Spinal cord (tissue), 10 donors: ENCODE measurements at places on chromosomes 2 and 18.
A peak's percentile ranks its signal among the peaks of the same experiment; 100 is the strongest.

DNA sequence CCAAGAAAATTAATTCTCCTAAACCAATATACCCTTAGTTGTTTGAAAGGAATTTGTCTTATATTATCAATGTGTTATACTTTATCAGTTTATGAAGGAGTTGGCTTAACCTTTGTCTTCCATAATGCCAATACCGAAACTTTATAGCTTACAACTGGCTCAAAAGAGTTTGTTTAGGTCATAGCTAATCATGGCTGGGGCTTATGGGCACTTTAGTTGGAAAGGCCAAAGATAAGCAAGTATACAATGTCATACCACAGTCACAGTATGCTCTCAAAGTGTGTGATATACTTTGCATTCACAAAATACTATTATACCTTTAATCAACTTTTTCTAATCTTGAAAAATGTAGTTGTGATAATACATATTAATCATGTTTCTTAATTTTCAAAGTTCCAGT is 2.3 kb downstream of the KLHL41 start:
- no peaks in the 10 kb centered on the region for H3K36me3 ChIP-seq
- no peak overlapping the region for H3K27ac ChIP-seq
- H3K4me1 ChIP-seq = no peaks in the 10 kb centered on the region
- H3K4me3 ChIP-seq = no peak overlapping the region
- DNase-seq = no peak
- no peaks in the 10 kb centered on the region for H3K27me3 ChIP-seq

DNA sequence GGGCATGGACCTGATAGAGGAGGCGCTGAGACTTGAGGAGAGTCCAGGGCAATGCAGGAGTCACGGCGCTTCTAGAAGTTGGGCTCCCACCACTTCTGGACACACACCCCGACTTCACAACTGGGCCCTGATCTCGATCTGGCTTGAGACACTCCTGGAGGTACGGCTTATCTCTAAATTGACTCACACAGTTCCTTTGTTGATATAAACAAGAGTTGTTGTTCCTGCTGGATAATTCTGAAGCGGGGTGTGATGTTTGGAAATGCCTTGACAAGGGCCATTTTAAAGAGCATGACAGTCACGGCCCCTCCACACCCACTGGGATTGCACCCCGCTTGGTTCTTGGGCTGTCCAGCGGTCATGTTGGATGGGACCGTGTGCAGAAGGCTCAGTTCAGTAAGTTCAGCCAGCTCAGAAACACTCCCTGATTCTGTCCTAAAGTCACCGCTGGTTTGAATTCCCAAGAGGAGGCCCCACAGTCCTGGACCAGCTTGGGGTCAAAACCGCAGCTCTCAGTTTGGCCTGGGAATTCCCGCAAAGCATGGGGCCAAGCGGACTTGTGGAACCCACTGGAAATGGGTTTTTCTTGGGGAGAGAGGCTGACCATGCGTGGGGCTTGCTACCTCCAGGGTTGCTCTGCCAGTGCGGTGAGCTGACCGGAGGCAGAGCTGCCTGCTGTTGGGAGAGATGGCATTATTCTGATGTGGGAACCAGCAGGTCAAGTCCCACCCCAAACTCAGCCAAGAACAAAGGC is 9.3 kb upstream of the NEU2 start:
- no peaks in the 10 kb centered on the region for H3K27me3 ChIP-seq
- no peaks in the 10 kb centered on the region for H3K36me3 ChIP-seq
- H3K4me1 ChIP-seq = no peaks in the 10 kb centered on the region
- DNase-seq = no peak

DNA sequence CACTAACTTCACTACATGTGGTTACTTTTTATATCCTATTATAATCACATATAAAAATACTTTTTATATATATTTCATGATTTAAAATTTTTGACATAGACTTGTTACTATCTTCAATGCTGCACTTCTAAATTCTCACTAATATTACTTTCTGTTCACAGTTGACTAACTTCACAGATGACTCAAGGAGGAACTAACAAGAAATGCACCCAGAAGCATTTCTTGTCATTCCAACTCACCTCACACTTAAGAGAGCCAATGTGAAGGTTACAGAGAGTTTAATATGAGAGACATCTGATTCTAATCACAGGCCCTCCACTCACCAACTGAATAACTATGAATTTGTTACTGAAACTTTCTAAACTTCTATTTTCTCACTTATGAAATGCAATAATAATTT is 399.8 kb upstream of the SLC8A1 start:
- H3K27me3 ChIP-seq = no peaks in the 10 kb centered on the region
- no peak overlapping the region for H3K27ac ChIP-seq
- no peaks in the 10 kb centered on the region for H3K36me3 ChIP-seq
- no peak for DNase-seq

GRCh38 chr18:59768409-59768808 is 71.2 kb upstream of the CCBE1 start:
- no peaks in the 10 kb centered on the region for H3K27me3 ChIP-seq
- H3K4me1 ChIP-seq = no peaks in the 10 kb centered on the region
- H3K4me3 ChIP-seq = no peak overlapping the region
- DNase-seq = no peak
- H3K27ac ChIP-seq = no peak overlapping the region

- H3K4me1 ChIP-seq = no peaks in the 10 kb centered on the region
- H3K27me3 ChIP-seq = no peaks in the 10 kb centered on the region
- no peaks in the 10 kb centered on the region for H3K36me3 ChIP-seq
- no peak overlapping the region for H3K4me3 ChIP-seq
Measured at GRCh38 chr18:24546307-24546706, 85.9 kb downstream of the HRH4 start.

DNA sequence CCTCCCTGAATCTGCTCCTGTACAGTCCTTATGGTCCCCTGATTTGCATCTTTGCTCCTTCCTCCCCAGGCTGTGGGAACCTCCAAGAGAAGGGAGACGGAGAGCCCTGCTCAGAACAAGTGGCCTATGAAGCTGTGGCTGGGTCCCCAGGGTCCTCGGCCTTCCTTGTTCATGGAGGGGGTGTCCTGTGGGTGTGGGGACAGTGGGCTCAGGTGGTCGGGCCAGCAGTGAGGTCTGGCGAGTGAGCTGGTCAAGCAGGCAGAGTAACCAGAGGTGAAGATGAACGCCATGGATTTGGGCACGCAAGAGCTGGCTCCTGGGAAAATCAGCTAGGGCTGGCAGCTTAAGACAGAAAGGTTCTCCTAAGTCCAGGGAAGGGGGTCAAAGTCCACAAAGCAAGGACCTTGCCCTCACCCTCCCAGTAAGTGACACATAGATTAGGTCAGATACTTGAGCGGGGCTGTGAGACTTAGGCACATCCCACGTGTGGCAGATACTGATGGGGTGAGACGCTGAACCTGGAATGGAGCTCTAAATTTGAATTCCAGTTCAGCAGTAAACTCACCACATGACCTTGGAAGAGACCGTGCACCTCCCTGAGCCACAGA is 24.8 kb downstream of the GNLY start:
- DNase-seq = no peak
- no peaks in the 10 kb centered on the region for H3K36me3 ChIP-seq
- no peaks in the 10 kb centered on the region for H3K27me3 ChIP-seq
- H3K4me3 ChIP-seq = no peak overlapping the region
- H3K4me1 ChIP-seq = no peaks in the 10 kb centered on the region

GRCh38 chr18:73986711-73987110 is 160.9 kb downstream of the FBXO15 start:
- H3K4me3 ChIP-seq = no peak overlapping the region
- H3K27ac ChIP-seq = no peak overlapping the region
- no peaks in the 10 kb centered on the region for H3K4me1 ChIP-seq
- H3K36me3 ChIP-seq = no peaks in the 10 kb centered on the region
- peak; percentile 29 for DNase-seq

DNA sequence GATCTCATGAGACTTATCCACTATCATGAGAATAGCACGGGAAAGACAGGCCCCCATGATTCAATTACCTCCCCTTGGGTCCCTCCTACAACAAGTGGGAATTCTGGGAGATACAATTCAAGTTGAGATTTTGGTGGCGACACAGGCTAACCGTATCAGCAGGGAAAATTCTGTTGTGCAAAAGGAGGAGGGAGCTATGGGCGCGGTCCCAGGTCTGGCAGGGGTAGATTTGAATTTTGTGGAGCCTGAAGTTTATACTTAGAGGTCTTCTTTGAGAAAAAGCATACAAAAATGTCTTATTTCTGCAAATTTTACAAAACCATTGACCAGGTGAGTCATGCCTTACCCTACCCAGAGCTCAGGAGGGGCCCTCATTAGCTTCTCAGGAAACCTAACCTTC is 36.6 kb downstream of the SLC4A3 start:
- H3K36me3 ChIP-seq = no peaks in the 10 kb centered on the region
- no peak for DNase-seq
- no peak overlapping the region for H3K4me3 ChIP-seq
- H3K4me1 ChIP-seq = peaks cover 4% of the 10 kb centered on the region
- H3K27ac ChIP-seq = no peak overlapping the region
- no peaks in the 10 kb centered on the region for H3K27me3 ChIP-seq

DNA sequence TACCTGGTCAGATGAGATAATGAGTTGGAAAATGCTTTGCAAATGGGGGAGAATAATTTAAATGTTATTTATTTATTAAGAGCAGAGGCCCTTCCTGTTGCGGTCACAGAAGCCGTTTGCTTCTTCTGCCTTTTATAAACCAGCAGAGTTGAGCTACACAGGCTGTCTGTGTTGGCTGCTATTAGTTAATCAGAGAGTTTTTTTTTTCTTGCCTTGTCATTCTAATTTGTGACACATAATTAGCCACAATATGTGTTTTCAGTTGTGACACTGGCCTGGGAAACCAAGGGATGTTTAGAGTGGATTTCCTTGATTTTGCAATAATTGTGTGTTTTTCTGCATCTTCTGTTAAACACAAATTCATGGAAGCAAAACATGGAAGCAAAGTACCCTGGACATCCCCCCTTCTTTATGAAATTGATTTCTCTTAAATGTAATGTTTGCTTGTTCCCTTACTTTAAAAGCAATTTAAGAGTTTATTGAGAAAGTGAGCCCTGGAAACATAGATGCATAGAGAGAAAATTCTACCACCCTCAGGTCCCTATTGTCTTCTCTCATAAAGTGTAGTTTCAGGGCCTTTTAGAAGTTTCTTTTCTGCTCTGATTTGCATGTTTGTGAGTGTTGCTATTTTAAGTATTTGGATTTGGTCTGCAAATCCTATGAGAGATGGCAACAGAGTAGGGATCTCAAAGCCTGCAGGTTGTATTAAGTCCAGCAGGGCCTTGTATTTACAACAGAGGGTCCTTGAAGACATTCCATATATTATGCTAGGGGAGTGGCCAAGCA is 22.8 kb upstream of the IL37 start:
- no peaks in the 10 kb centered on the region for H3K4me1 ChIP-seq
- H3K36me3 ChIP-seq = no peaks in the 10 kb centered on the region
- H3K27me3 ChIP-seq = no peaks in the 10 kb centered on the region
- no peak for DNase-seq
- H3K27ac ChIP-seq = no peak overlapping the region

- no peak overlapping the region for H3K4me3 ChIP-seq
Measured at GRCh38 chr2:11778416-11778815, 32.0 kb downstream of the LPIN1 start.

- H3K36me3 ChIP-seq = peaks cover 51% of the 10 kb centered on the region
- DNase-seq = peak; percentile 92
- H3K4me1 ChIP-seq = peaks cover 31% of the 10 kb centered on the region
- H3K27ac ChIP-seq = peak within 1 kb of the TSS; percentile 98
- no peaks in the 10 kb centered on the region for H3K27me3 ChIP-seq
Measured at GRCh38 chr2:219176818-219177551, at the start of gene CNPPD1. Gene CNPPD1 (minus strand): TSS chr2:219176925. CDS start chr2:219176828, 97 bp downstream.

GRCh38 chr18:2906704-2907549 is 60.1 kb downstream of the EMILIN2 start:
- H3K27ac ChIP-seq = peak overlapping the region; percentile 25
- peaks cover 12% of the 10 kb centered on the region for H3K27me3 ChIP-seq
- H3K4me1 ChIP-seq = peaks cover 21% of the 10 kb centered on the region
- peaks cover 19% of the 10 kb centered on the region for H3K36me3 ChIP-seq
- H3K4me3 ChIP-seq = peak overlapping the region; percentile 45
- no peak for DNase-seq

- no peak for DNase-seq
- H3K36me3 ChIP-seq = no peaks in the 10 kb centered on the region
- H3K4me3 ChIP-seq = no peak overlapping the region
Measured at GRCh38 chr2:158773121-158773520, 22.0 kb upstream of the DAPL1 start.

DNA sequence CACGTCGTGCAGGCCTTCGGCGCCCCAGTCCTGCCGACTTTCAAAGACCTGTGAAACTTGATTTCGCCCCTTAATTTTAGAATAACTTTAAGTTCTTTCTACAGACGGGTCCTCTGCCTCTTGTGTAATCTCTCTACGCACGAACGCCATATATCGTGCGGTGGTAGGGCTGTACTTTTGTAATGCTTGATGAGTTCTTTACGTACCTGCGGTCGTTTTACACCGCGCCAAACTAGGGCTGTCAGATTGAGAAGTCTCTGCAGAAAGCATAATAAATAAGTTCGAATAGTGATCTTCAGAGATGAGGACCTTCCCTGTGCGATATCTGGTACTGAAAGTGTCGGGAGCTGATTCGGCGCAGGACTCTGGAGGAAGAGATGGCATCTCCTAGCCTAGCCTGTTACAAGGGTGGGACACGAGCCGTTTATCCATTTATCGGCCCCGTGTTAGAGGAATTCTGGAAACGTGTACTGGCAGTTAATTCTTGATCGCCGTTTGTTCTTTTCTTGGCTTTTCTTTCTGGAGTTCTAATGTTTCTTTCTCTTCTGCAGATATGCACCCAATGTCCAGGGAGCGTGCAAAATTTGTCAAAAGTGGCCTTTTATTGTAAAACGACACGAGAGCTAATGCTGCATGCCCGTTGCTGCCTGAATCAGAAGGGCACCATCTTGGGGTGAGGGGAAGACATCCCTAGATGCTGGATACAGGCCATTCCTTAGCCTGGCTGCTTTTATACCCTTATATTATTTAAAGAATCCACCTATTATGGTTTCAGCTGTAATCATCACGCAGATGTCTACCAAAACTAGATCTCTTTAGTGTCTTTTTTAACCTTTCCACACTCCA is 781 bp upstream of the SLC5A6 start:
- H3K4me3 ChIP-seq = peak overlapping the region; percentile 86
- no peaks in the 10 kb centered on the region for H3K27me3 ChIP-seq
- peaks cover 9% of the 10 kb centered on the region for H3K36me3 ChIP-seq
- peaks cover 23% of the 10 kb centered on the region for H3K4me1 ChIP-seq
- no peak for DNase-seq
- H3K27ac ChIP-seq = peak overlapping the region; percentile 95

DNA sequence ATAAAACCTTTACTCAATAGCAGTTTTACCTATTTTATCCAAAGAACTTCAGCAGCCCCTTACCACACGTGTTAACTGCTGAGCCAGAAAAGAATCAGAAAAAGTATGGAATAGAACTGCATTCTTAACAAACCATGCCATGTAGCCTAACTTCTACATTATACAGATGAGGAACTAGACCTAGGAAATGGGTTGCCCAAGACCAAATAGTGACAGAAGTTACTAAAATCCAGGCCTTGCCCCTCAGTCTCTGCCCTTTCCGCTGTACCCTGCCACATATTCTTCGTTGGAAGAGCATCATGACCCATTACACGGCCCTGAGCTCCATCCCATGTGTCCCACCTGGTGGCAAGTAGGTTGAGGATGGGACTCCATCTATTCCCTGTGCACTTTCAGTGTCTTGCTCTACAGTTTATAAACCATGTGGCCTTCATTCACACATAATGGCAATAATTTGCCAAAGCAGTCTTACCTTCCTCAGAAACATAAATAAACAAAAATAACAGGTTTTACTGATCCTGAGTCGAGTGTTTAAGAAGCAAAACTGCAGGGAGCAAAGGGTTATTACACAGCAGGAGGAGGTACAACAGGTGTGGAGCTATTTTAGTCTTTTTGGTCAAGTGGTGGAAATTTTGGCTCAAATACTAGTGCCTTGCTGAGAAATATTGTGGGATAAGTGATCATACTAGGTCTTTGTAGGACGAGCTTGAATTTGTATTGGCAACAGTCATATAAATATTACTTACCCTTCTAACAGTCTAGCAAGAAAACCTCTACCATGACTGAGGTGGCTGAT is 46.5 kb downstream of the HNRNPLL start:
- no peak overlapping the region for H3K4me3 ChIP-seq
- no peak for DNase-seq
- no peaks in the 10 kb centered on the region for H3K4me1 ChIP-seq
- H3K27me3 ChIP-seq = no peaks in the 10 kb centered on the region
